Umbilical cord (tissue), 2 donors: ENCODE measurements at places on chromosomes 2 and 18. TPM values are rescaled to one million over a fixed set of nuclear protein-coding genes. Genes with fewer than 3 reads are reported as not detected.

- no peak for DNase-seq
Measured at GRCh38 chr18:74381621-74382295, 66.1 kb downstream of the C18orf63 start.

GRCh38 chr2:177593402-177593801, 200.8 kb downstream of the AGPS start:
- DNase-seq = no peak

DNA sequence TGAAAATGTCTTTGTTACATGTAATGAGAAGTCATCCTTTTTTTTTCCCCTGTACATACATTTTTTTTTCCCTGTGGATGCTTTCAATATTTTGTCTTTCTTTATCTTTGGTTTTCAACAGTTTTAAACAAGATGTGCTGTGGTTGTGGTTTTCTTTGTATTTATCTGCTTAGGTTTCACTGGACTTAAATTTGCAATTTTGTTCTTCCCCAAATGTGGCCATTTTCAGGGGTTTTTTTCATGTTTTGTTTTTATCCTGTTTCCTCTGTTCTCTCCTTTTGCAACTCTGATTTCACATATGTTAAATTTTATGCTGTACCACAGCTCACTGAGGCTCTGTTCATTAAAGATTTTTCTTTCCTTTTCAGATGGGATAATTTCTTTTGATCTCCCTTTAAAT, 41.7 kb downstream of the GALNT1 start:
- no peak for DNase-seq

Gene CCDC141
- 5.3 TPM for total RNA-seq

DNA sequence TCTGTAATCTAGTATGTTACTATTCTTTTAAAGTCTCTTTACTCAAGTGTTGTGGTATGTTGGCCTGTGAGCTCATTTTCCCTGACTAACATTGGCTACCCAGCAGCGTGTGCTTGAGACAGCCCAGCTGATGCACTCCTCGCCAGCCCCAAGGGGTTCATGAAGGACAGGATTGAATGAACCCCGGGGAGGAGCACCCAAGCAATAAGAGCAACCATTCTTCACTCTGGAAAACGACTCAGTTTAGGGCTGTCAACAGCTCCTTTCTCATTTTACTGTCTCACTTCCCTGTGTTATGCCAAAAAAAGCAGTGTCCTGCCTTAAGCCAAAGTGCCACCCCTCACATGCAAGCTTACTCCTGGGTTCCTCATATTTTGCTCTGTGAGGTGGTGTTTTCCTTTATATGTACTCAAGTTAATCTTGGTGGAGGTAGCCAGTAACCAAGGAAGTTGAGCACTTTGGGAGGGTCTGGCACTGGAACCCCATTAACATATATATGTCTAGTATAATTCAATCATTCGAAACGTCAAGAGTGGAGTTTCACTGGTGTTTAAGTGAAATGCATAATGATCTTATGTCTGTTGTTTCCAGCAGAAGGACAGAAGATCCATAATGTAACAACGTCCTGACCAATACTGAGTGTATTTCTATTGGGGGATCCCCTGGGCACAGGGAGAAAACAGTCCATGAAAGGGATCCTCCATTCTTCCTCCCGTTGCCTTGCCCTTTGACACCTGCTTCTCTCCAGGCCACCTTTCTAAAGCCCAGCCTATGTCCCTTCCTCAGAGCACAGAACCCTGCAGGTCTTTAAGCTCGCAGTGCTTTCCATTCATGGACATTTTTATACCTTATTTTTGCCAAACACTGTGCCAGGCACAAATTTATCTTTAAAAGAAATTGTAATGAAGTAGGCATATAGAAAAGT, 43.2 kb downstream of the ATIC start:
- DNase-seq = no peak
